ENCODE measurements at places on chromosomes 1 and 21.

GRCh38 chr1:115873184-115873583 lies 32.3 kb upstream of the NHLH2 start:
- DNase-seq: no peak

DNA sequence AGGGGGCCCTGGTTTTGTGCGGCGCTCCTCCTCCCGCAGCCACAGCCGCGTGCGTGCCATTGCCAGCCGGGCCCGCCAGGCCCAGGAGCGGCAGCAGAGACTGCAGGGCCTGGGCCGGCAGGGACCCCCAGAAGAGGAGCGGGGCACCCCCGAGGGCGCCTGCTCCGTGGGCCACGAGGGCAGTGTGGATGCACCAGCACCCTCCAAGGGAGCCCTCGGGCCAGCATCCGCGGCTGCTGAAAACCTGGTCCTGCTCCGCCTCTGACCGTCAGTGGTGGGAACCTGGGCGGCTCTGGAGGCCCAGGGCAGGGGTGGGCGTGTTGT lies 21.5 kb downstream of the PANK4 start:
- DNase-seq: no peak

DNA sequence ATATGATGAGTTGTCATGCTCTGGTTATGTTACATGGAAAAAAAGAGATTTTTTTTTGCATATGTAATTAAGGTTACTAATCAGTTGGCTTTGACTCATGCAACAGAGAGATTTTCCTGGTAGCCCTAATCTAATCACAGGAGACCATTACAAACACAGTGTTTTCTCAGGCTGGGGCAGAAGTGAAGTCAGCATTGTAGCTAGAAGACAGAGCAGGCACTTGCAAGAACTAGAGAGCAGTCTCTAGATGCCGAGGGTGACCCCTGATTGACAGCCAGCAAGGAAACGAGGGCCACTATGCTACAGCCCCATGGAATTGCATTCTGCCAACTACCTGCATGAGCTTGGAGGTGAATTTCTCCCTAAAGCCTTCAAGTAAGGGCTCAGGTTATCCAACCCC lies 151.3 kb downstream of the RUNX1 start:
- no peak for DNase-seq

DNA sequence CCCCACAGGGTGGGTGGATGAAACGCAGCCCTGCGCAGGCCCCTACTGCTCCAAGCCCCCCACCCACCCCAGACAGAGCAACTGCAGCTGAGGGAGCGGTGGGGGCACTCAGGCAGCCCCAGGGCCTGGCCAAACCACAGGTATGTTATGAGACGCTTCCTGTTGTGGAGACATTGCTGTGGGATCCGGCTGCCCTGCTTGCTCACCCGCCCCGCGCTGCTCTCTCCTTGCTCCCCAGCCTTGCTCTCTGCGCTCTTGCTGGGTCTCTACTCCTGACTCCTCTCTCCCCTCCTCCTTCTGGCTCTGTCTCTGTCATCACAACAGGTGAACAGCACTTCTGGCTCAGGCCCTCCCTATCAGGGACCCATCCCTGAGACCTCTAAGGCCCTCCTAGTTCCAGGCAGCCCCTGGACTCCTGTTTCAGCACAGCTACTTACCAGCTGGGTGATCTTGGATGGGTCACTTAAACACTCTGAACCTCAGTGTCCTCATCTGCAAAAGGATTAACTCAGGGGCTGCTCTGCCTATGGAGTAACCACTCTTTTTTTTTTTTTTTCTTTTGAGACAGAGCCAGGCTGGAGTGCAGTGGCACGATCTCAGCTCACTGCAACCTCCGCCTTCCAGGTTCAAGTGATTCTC lies 15.9 kb downstream of the COL8A2 start:
- no peak for DNase-seq

GRCh38 chr1:68232289-68233148 lies at the start of gene WLS:
Gene WLS, minus strand, starts transcription at chr1:68232523. Its CDS starts 224 bp downstream, at chr1:68232299.
- DNase-seq: peak; percentile 87

DNA sequence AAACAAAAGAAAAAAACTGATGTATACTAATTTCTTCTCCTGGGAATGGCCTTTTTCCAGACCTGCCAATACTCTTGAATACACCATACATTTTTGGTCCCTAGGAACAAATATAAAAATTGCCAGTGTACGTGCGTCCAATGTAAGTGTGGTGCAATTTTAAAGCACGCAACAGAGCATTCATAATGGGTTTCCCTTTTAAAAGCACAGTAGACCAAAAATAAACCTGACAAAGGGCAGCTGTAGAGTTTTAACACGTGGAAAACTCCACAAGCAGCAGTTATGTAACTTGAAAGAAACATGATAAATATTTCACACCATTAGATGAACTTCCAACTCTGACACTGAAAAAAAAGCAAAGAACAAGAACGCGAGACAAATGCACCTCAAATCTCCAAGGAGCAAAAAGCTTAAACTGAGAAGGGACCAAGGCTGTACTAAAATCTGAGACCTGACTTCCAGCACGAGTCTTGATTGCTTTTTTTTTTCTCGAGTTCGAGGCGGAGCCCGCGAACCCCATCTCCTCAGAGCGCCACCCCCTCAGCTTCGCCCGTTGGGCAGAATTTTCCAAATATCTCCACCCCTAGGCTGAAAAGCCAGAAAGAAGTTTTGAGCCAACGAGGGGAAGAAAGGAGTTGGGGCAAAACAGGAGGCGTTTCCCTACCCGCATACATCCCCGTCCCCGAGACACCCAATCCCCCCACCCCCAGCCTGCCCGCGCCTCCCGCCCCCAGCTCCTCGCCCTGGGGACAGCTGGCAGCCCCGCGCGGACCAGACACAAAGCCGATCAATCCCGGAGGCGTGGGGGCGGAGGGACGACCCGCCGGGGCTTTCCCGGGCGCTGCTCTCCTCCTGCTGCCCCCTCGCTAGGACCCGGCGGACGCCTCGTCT lies at the start of gene JAM2:
JAM2 (plus strand) TSS at position 599 of the 891 bp plus-strand sequence. CDS start 564 bp downstream, outside the sequence.
- no peak for DNase-seq

- DNase-seq: peak; percentile 80
These were observed at the start of gene SDC3 for GRCh38 chr1:30908696-30909364. Gene SDC3, minus strand, starts transcription at chr1:30908758. Its CDS starts 172 bp downstream, at chr1:30908586.

- no peak for DNase-seq
These were observed 110.2 kb upstream of the APP start for GRCh38 chr21:26280775-26281174.

DNA sequence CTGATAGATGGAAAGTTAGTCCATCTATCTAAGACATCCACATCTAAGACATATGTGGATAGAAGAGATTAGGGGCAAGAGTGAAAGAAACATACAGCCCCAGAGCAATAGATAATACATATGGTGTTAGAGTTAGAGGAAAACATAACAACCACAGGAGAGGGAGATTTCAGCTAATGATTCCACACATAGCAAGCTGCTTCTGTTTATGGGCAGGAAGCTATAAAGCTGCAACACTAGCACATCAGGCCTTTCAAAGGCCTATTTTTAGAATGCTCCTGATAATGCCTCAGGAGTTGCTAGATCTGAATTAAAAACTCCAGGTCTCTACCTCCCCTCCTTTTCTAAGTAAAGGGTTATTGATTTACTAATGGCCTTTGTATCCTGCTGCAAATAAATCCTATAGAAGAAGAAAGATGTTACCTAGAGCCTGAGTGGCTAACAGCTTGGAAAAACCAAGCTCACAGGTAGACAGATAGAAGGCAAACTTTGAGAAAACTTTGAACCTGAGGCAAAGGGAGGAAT lies 36.1 kb downstream of the BRINP2 start:
- DNase-seq: no peak

DNA sequence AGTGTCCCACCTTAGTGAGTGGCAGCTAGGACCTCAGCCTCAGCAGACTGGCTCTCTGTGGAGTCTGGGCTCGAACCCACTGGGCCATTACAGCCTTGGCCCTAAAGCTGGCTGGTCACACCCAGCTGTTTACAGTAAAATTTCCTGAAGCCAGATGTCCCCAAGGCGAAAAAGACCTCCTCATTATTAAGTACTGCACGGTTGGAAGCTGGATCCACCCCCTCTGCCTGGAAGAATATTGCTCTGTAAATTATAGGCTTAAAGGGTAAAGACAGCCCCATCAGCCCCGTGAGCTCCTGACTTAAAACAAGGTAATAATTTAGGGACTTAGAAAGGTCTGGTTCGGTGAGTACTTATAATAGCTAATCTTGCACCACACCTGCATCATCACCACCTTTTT lies 30.3 kb upstream of the TMEM51 start:
- DNase-seq: no peak

GRCh38 chr1:169193191-169193850 lies 86.8 kb downstream of the ATP1B1 start:
- no peak for DNase-seq

DNA sequence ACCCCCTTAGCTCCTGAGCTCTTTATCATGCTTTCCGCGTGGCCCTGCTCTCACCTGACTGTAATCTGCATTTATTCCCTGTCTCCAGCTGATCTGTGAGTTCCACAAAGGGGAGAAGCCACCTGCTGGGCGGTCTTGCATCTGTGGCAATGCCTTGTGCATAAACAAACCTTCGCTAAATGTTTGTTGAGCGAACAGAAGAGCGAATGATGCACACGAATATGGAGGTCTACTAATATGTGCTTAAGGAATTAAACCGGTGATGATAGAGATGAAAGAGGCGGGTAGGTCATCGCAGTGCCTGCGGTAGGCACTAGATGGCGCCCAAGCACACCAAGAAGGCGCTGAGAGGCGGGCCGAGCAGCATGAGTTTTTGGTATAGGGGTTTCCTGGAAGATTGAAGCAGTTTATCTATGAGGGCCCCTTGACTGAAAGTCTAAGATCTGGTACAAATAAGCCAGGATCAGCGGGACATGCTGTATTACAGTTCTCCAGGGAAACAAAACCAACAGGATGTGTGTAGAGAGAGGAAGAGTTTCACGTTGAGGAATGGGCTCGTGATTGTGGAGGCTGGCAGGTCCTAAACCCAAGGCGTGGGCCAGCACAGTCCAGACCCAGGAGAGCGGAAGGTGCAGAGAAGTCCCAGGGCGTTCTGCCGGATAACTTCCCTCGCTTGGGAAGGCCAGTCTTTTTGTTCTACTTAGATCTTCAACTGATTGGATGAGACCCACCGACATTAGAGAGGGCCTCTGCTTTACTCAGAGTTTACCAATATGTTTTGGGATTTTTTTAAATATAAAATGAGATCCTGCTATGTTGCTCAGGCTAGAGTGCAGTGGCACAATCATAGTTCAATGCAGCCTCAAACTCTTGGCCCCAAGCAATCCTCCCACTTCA lies 34.7 kb downstream of the TOMM20 start:
- DNase-seq: peak; percentile 93

GRCh38 chr1:78619803-78620579 lies at the start of gene IFI44L:
Gene IFI44L, plus strand, starts transcription at chr1:78620448. Its CDS starts 7,468 bp downstream, at chr1:78627916.
- peak; percentile 32 for DNase-seq

DNA sequence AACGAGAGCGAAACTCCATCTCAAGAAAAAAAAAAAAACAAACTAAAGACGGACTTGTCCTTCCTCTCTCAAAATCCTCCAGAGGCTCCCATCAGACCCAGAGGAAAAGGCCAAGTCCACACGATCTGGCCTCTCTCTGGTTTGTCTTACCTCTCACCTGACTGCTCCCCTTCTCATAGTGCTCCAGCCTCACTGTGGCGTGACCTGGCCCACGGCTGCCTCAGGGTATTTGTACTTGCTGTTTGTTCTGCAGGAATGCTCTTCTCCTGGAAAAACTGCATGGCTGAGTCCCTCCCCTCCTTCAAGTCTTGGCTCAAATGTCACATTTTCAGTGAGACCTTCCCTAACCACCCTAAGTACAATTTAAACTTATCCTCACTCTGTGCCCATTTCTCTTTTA lies 8.0 kb upstream of the BRWD1 start:
- no peak for DNase-seq

- no peak for DNase-seq
These were observed 21.6 kb upstream of the TSPEAR start for GRCh38 chr21:44732956-44733355.

Measured in spleen (tissue), 13 donors.